Activated naive CD4-positive, alpha-beta T cell (primary cell): ENCODE measurements at places on chromosomes 5 and 9.

GRCh38 chr9:126985870-126986498, 71.4 kb downstream of the RALGPS1 start:
- peak; percentile 11 for DNase-seq

DNA sequence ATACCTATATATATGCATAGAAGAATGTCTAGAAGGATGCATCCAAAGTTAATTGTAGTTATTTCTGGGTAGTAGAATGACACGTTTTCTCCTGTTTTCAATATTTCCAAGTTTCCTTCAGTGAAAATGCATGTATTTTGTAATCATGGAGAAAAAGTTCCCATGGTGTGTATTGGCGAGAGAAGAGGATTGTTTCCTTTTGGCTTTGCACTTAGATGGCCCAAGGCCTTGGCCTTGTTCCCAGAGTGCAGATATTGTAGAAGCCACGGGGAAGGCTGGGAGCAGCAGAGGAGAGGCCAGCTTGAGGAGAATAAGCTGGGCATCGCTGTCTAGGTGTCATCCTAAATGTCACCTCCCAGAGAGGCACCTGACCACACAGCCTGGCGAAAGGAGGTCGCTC, 44.0 kb downstream of the IRF1 start:
- no peak for DNase-seq

- no peak for DNase-seq
These were observed 36.9 kb upstream of the ANGPTL2 start for GRCh38 chr9:127159325-127159801.

DNA sequence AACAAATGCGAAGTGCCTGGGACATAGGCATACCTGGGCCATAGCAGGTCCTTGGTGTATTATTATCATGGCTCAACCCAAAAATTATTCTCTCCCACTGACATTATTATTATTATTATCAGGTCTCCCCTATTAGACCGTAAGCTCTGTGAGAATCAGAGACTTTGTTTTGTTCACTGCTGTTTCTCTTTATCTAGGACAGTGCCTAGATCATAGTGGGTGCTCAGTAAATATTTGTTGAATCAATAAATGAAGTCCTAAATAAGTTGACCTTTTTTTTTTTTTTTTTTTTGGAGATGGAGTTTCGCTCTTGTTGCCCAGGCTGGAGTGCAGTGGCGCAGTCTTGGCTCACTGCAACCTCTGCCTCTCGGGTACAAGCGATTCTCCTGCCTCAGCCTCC, 4.9 kb upstream of the TMEFF1 start:
- DNase-seq = no peak
